Activated CD8-positive, alpha-beta memory T cell treated with anti-CD3 and anti-CD28 coated beads, Interleukin-2, amount 50 U/mL, for 48 hours (primary cell): ENCODE measurements at places on chromosomes 2 and 18.

GRCh38 chr2:176066645-176067588 lies 16.8 kb downstream of the EVX2 start:
- no peak for DNase-seq

- DNase-seq, result no peak
Observed at GRCh38 chr2:221346411-221346810, 225.7 kb downstream of the EPHA4 start.

GRCh38 chr2:48674933-48675332 lies 57.3 kb downstream of the GTF2A1L start:
- DNase-seq, result no peak

- DNase-seq, result no peak
Observed at GRCh38 chr2:170191166-170191866, 13.4 kb downstream of the MYO3B start.

GRCh38 chr2:26477126-26477910 lies 606 bp downstream of the OTOF start:
- DNase-seq, result no peak

DNA sequence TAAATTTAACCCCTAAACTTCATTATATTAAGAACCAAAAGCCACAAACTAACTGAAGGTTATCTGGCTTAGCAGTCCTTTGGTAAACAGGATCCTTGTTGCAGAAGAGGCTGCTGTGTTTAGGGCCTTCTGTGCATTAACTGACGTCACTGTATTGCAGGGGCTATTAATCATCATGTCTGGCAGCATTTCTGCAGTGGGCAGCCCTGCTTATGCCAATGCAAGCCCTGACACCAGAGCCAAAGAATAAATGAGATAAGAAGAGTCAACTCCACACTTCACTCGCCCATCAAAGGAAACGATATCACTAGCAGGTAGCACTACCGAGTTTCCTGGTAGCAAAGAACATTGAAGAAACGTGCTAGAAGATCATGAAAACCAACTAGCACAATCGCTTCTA lies 110.6 kb downstream of the PLEKHM3 start:
- no peak for DNase-seq

DNA sequence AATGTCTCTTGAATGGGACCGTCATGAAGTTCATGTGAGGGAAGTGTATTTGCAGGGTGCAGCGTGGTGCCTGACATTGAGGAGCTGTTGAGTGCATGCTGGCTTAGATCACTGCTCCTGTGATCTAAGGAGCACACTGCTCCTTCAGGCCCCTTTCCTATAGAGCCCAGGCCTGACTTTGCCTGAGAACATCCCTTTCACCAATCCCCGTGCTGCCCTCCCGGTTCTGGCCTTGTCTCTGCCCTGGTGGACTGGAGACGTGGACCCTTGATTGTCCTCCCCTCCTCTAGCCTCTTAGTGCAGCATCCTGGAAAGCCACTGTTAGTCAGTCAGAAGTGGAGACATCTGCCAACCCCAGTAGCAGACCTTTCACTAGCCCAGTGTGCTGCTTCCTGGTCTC lies 323.6 kb upstream of the HS6ST1 start:
- peak; percentile 36 for DNase-seq

GRCh38 chr18:9403795-9404564 lies 69.4 kb downstream of the TWSG1 start:
- DNase-seq, result no peak

DNA sequence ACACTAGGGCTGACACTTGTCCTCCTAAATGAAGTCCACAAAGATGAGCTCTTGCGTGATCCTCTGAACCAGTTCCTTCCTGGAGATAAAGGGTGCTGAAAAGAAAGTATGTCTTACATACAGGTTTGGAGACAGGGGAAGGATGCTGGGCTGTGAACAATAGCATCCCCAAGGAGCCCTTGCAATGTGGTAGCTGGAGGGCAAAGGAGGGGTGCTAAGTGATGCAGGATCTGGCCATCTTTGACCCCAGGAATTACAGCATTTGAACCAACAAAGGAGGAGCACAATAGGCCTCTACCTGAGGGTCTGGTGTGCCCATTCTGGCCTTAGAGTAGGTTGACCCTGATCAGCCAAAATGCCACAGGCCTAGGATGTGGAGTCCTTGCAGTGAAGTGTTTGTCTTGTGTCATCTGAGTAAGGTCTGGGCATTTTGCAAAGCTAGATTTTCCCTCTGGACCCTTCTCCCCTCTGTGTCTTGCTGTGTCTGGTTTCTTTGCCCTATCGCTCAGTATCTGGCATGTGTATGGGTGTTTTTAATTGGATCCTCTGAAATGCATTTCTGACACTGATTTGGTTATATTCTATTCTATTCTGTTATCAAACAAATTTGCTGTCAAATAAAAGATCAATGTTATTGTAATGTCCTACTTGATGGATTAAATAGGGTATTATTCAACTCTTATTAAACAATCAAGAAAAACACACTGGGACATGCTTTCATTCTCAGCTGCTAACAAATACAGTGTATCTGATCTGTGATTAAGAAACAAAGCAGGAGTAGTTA lies 364.8 kb upstream of the MEIS1 start:
- DNase-seq, result no peak

DNA sequence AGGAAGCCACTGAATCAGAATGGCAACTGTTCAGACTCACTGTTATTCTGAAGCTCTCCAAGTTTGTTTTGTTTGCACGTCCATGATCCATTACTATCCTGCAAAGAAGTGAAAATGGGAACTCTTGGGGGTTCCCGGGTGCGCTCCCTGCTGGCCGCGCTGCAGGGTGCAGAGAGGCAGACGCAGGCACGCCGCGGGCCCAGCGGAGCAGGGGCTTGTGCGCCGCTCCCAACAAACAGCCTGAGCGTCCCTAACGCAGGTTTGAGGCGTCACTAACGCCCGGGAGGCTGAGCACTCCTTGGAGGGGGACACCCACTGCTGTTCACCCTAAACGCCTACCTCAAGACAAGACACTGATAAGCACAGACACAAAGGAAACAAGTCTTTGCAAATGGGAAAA lies 14.3 kb upstream of the PIEZO2 start:
- DNase-seq, result no peak

DNA sequence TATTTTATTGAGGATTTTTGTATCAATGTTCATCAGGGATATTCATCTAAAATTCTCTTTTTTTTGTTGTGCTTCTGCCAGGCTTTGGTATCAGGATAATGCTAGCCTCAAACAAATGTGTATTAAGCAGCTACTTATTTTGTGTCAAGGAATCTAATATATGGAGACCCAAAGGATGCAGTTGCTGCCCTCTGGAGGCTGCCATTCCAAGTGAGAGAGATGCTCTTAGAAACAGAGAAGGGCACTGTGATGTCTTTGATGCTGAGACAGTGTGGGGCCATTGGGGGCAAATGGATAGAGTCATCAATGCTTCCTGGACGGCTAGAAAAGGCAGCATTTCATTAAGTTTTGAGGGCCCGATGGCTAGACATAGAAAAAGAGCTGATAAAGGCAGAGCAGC lies 292.6 kb downstream of the SETBP1 start:
- no peak for DNase-seq

- no peak for DNase-seq
Observed at GRCh38 chr2:216739035-216739434, 43.7 kb upstream of the IGFBP5 start.

GRCh38 chr2:163658556-163658955 lies 77.3 kb downstream of the FIGN start:
- DNase-seq, result no peak

- no peak for DNase-seq
Observed at GRCh38 chr2:206647985-206648384, 5.7 kb downstream of the FAM237A start.

DNA sequence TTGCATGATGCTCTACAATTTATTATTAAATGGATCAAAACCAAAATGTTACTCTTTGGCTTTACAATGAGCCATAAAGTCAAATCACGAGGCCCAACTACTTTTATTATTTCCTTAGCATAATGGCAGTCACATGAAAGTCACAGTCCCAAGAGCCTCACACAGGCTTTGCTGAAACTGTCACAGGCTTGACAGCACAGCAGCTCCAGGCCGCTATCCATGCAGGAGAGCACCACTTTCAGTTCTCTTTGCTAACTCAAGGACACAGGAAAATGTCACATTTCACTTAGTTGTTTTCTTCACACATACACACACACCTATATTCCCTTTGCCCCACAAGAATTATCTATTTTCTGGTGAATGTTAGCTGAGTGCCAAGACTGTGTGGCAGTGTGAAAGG lies 11.1 kb upstream of the MSGN1 start:
- no peak for DNase-seq

GRCh38 chr2:206158563-206159345 lies 490 bp downstream of the NDUFS1 start:
- no peak for DNase-seq

DNA sequence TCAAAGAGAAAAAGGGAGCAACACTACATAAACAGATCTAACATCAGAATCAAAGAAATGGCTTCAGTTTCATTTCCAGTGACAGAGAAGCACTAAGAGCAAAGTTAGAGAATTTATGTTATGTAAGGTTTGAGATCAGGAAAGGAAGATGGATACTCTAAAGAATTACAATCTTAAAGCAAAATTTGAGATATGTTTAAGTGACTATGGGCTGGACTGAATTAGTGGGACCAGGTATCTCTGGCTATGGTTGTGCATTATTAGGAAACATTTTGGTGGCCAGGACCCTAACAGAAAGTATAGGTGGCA lies 208.2 kb downstream of the CCDC178 start:
- DNase-seq, result no peak

DNA sequence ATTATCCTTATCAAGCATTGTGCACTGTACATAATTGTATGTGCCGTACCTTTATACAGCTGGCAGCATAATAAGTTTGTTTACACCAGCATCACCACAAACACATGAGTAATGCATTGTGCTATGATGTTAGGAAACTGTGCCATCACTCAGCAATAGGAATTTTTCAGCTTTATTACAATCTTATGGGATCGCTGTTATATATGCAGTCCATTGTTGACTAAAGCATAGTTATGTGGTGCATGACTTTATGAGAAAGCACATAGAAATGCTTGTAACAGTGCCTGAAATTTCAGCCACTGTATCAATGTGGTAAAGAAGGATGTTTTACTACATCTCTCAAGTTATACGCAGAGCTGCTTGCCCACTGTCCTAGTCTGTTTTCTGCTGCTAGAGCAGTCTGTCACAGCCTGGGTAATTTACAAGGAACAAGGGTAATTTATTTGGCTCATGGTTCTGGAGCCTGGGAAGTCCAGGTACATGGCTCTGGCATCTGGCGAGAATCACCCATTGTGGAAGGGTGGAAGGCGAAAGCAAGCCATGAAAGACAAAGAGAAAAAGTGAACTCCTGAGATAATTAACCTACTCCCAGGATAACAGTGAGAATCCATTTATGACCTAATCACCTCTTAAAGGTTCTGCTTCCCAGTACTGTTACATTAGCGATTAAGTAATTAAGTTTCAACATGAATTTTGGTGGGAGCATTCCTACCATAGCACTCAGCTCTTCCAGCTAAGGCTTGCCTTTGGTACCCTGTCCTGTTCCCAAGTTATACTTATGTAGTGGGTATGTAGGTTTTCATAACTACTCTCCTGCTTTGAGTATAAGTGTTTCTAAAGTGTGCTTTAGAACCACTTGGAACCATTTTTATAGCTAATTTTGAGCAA lies 4.6 kb downstream of the MAP3K20 start:
- DNase-seq, result no peak

DNA sequence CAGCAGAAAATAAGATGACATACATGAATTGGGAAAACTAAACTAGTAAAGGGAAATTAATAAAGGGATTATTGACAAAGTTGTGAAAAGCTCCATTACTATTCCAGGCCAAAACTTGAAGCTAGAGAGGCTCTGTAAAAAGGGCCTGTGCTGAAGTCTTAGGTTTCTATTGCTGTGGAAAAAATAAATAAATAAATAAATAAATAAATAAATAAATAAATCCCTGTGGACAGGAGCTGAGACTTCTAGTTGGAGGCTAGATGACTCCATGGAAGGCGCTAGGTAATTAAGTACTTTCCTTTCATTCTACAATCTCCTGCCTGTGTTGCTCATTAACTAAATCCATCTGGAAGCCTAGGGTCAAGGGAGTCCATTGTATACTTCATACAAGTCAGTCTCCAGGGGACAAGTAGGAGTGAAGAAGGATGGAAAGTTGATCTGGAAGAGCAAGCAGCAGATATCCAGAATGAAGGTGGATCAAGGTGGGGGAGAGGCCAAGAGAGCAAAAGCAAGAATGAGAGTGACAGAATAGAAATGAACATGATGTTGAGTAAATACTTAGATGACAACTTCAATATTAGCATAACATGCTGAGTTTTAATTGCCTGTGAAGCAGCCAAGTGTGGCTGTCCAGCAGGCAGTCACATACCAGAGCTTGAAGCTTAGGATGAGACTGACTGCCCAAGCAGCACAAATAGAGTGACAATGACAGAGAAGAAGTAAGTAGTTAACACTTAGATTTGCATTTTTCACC lies 26.2 kb upstream of the CCNT2 start:
- DNase-seq, result no peak

- peak; percentile 40 for DNase-seq
Observed at GRCh38 chr2:240632306-240632721, 7.0 kb downstream of the GPR35 start.

DNA sequence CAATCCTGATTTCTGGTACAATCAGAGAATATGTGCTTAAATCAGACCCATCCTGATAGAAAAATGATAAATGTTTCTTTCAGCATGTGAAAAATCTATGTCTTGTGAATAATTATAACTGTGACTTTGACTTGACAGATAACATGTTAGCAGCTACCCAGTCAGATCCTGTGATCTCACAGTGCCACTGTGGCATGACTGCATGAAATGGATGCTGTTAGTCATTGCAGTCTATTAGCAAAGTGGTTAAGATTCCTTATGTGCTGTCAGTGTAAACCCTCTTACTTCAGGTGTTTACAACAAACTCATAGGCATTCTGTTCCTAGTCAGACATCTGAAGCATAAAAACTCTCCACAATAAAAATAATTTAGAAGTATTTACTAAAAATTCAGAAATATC lies 244.6 kb upstream of the RND3 start:
- no peak for DNase-seq

GRCh38 chr2:216757532-216757931 lies 62.2 kb upstream of the IGFBP5 start:
- no peak for DNase-seq

- DNase-seq, result no peak
Observed at GRCh38 chr2:152376385-152376784, 41.4 kb downstream of the FMNL2 start.
